ENCODE measurements at places on chromosomes 13 and 19.

DNA sequence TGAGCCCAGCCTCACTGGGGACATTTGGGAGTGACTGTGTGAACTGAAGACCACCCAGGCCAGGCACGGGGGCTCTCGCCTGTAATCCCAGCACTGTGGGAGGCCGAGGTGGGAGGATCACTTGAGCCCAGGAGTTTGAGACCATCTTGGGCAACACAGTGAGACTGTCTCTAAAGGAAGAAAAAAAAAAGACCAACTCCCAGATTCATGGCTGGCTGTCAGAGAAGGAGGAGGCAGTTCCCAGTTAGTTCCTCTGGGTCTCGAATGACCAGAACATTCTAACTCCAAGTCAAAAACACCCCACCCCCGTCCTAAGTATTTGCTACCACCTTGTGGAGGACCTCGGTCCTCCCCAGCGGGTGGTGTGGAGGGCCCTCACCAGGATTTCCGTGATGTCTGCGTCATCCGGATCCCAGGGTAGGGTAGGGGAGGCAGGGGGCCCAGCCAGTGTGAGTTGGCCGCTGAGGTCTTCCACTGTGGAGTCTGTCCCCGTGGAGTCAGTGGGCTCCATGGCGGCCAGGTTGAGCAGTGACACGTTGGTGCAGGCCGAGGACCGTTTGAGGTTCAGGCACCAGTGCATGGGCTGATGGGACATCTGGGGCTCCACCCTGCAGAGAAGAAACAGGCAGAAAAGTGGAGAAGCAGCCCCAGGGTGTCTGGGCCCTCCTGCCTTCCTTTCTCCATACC, 1.3 kb downstream of the TSKS start:
- DNase-seq: no peak

DNA sequence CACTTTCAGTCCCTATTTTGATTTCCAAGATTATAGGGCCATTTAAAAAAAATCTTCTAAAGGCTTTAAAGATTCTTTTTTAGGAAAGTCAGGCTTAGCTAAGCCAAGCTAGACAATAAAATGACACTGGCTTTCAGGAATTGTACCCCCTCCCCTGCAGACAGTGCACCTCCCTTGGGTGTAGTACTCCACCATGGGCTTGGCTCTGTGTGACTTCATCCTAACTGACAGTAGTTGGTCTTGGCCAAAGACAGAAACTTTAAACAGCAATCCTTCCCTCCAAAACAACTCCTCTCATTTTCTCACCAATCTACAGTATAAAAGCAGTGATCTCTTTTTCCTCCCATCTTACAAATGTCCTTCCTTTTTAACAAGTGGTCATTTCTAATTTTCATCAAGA, 283.0 kb downstream of the DNAJC15 start:
- no peak for DNase-seq

DNA sequence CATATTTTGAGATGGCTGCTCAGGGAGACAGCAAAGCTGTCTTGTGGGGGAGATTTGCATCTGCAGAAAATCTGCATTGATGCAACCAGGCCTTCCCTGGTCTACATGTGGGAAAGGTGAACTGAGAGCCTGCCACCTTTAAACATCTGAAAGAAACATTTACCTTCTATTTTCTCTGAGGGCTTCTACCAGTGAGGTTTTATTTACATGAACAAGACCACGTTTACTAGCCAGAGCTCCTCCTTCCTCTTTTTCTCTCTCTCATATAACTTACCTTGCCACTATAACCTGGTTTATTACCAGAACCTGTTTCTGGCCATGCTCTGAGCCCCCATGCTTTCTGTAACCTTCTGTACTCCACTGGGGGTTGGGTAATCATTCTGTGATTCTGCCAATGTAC, 14.4 kb upstream of the RUBCNL start:
- no peak for DNase-seq

DNA sequence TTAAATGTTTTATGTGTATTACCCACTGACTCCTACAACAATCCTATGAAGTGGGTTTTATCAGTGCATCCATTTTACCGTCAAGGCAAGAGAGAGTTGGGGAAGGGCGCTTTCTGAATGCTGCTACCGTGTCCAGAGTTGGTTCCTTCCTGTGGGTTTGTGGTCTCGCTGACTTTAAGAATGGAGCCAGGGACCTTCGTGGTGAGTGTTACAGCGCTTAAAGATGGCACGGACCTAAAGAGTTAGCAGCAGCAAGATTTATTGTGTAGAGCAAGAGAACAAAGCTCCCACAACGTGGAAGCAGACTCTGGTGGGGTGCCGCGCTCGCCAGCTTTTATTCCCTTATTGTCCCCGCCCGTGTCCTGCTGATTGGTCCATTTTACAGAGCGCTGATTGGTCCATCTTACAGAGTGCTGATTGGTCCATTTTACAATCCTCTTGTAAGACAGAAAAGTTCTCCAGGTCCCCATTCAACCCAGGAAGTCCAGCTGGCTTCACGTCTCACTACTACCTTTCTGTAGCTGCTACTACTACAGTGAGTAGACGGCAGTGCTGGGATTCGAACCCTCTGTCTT, 6.1 kb downstream of the OSCAR start:
- no peak for DNase-seq

DNA sequence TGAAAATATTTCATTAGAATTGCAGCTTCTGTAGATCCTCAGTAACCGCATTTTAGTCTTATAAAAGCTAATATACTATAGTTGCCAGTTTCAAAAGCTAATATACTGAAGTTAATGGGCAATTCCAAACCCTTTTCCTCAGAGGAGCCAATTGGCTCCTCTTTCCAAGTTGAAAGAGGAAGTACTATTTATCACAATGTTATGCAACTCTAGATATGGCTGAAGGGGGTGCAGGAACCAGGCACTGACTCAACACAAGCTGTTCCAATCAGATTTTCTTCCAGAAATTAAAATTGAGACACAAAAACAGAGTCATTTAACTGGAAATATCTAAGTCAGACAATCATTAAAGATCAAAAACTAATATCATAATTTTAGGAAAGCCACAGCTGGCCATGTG, 258.9 kb downstream of the PCDH20 start:
- DNase-seq: no peak

DNA sequence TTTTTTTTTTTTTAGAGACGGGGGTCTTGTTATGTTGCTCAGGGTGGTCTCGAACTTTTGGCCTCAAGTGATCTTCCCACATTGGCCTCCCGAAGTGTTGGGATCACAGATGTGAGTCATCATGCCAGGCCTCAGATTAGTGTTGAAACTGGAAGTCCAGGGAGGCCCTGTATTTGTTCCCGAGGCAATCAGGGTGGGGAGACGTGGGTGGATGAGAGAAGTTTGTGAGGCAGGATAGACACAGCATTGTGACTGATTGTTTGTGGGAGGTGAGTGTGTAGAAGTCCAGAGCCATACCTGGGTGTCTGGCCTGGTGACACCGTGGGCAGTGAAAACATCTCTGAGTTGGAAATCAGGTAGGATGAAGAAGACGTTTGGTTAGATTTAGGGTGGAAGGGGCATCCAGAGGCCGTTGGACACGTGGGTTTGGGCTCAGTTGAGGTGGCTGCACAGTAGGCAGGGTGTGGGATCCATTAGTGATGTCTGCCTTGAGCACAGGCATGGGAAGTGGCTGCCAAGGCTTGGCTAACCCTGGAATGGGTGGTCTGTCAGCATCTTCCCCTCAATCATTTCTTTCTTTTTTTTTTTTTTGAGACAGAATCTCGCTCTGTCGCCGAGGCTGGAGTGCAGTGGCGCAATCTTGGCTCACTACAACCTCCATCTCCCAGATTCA, 12.4 kb downstream of the RTN2 start:
- DNase-seq: no peak

DNA sequence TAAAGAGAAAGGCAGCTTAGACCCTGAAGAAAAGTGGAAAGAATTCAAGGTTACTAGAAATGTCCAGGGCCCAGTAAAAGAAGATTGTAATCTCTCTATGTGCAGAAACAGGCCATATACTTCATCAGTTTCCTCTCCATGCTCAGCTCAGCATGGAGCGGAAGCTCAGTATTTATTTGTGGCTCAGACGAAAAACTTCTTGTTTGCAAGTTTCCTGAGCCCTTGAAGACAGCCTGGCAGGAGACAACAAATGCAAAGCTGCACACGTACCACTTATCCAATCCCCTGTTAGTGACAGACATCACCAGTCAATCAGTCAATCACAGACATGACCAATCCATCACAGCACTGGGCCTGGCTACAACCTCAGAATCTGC, 8.1 kb upstream of the KLF2 start:
- DNase-seq: no peak

GRCh38 chr13:62964522-62964921, 1548.9 kb upstream of the PCDH20 start:
- DNase-seq: no peak

- DNase-seq: no peak
Observed at GRCh38 chr13:99133848-99134247, 66.8 kb upstream of the UBAC2 start.

GRCh38 chr13:112772929-112773328, 83.1 kb downstream of the ATP11A start:
- no peak for DNase-seq

- DNase-seq: peak; percentile 30
Observed at GRCh38 chr13:19927117-19927748, 31.3 kb upstream of the ZMYM2 start.

DNA sequence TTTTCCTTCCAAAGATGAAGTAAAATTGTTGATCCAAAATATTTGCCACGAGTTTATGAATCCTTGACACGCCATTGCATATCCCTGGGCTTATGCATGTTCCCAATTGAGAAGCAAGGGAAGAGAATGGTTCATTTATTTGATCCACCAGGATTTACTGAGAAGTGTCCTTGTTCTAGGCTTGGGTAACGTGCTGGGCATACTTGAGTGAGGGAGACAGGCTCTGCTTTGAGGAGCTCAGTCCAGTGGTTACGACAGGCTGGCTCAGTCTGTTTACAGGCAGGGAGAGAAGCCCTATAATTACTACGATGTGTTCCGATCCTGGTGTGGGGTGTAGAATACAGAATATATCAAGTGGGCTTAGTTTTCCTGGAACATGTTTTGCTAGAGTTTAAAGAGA, 6.3 kb upstream of the PNMA8C start:
- no peak for DNase-seq

GRCh38 chr19:31594701-31595100, 245.5 kb upstream of the TSHZ3 start:
- DNase-seq: no peak

- DNase-seq: no peak
Observed at GRCh38 chr13:57630661-57631595, 616 bp upstream of the PCDH17 start.

- DNase-seq: no peak
Observed at GRCh38 chr13:78997902-78998629, 339.1 kb upstream of the OBI1 start.

Data from GM10248 (cell line).